ENCODE measurements at places on chromosomes 16 and 17.
A peak's percentile ranks its signal among the peaks of the same experiment; 100 is the strongest.

GRCh38 chr17:60435244-60436167, 13.2 kb downstream of the CHCT1 start:
- no peak overlapping the region for H3K27ac ChIP-seq
- no peaks in the 10 kb centered on the region for H3K27me3 ChIP-seq
- no peak overlapping the region for H3K4me3 ChIP-seq
- DNase-seq = peak; percentile 68
- no peaks in the 10 kb centered on the region for H3K36me3 ChIP-seq

DNA sequence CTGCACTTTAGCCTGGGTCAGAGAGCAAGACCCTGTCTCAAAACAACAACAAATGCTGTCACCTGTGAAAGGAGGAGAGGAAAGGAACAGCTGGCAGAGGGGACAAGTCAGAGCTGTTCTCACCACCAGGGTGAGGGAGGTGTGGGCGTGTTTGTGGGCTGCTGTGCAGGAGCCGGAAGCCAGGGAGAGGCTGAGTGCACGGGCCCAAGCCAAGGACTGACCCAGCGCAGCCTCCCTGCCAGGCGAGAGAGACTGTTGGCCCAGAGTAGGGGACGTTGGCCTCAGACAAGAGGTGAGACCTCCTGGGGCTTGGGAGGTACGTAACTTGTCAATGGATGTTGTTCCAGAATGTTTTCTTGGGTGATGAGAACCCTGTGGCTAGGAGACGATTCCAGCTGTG, 10.7 kb downstream of the SPNS2 start:
- H3K4me3 ChIP-seq = no peak overlapping the region
- peaks cover 37% of the 10 kb centered on the region for H3K36me3 ChIP-seq
- no peaks in the 10 kb centered on the region for H3K27me3 ChIP-seq
- H3K4me1 ChIP-seq = no peaks in the 10 kb centered on the region
- no peak for DNase-seq
- no peak overlapping the region for H3K27ac ChIP-seq

DNA sequence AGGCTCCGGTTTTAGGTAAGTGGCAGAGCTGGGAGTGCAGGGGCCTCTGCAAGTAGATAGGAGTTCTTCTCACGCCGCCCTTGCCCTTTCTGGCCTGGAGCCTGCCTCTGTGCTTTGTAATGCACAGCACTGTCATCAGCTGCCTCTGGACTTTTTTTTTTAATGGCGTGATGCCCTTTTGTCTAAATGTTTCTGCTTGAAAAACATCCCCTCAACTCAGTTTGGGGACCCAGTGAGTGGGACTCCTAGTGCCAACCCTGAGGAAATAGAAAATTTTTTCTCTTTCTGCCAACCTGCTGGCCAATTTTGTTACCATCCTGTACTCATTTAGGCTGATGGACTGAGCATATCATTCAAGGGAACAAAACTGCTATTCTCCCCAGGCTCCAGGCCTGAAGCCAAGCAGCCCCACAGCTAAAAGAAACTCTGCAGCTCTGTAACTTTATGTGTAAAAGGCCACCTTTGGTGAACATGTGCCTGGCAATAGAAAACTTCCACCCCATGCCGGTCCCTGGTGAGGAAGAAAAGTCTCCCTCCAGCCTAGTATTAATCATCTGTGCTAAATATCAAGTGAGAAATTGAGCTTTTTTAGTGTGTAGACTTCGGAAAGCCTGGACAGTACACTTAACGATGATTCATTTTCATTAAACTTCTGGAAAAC, 22.5 kb downstream of the SLC6A2 start:
- H3K27me3 ChIP-seq = no peaks in the 10 kb centered on the region
- no peak for DNase-seq
- no peaks in the 10 kb centered on the region for H3K4me1 ChIP-seq
- no peak overlapping the region for H3K27ac ChIP-seq
- no peak overlapping the region for H3K4me3 ChIP-seq

DNA sequence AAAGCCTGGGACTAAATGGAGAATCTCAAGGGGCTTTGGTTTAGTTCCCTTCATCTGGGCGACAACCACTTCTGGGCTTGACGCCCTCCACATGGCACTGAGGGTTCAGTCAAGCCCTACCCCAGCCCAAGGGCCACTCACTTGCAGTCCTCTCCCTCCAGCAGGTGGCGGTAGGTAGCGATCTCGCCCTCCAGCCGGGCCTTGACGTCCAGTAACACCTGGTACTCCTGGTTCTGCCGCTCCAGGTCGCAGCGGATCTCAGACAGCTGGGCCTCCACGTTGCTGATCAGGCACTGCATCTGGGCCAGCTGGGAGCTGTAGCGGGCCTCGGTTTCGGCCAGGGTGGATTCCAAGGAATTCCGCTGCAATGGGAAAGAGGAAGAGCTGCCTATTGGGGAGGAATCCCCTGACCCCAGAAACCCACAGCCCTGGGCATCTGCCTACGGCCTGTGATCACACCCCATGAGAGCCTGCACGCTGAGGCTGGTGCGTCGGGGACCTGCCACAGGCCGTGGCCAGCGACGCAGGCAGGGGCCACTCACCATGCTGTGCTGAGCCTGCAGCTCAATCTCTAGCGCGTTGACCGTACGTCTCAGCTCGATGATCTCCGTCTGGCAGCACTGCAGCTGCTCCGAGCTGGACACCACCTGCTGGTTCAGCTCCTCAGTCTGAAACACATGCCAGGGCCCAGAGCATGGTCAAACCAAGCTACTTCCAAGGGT, 2.7 kb downstream of the KRT36 start:
- H3K4me1 ChIP-seq = peaks cover 2% of the 10 kb centered on the region
- H3K4me3 ChIP-seq = no peak overlapping the region
- no peaks in the 10 kb centered on the region for H3K27me3 ChIP-seq
- peak; percentile 32 for DNase-seq
- H3K27ac ChIP-seq = no peak overlapping the region

- H3K4me3 ChIP-seq = no peak overlapping the region
- H3K4me1 ChIP-seq = no peaks in the 10 kb centered on the region
- H3K27me3 ChIP-seq = peaks cover 39% of the 10 kb centered on the region
- DNase-seq = no peak
- H3K36me3 ChIP-seq = no peaks in the 10 kb centered on the region
These were observed 83.2 kb downstream of the ARHGAP23 start for GRCh38 chr17:38511150-38512108.

GRCh38 chr17:33816842-33817617, 438.1 kb upstream of the CCL2 start:
- H3K4me3 ChIP-seq = no peak overlapping the region
- no peak for DNase-seq
- no peaks in the 10 kb centered on the region for H3K4me1 ChIP-seq

GRCh38 chr17:11991461-11991860, 5.8 kb downstream of the ZNF18 start:
- no peaks in the 10 kb centered on the region for H3K36me3 ChIP-seq
- H3K27me3 ChIP-seq = no peaks in the 10 kb centered on the region
- H3K27ac ChIP-seq = no peak overlapping the region
- DNase-seq = no peak

Measured in small intestine (tissue), 16 donors.